ENCODE measurements at places on chromosomes 3 and 15.

DNA sequence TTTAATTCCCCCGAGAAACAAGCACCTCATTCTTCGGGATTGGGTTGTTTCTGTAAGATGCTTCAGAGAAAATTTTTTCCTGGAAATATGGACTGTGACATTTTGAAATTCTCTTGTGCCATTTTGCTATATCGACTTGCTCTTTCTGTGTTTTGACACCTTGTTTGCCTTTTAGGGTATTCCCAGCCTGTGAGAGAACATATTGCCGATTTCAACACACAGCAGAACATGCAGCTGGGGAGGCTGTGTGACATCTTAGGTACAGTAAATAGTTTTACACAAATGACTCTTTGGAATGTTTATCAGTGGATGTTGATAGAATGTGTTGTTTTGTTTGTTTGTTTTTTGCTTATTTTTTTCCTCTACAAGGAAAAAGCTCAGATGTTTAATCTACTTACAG, 130.2 kb downstream of the IQCH start:
- no peak for DNase-seq

- DNase-seq, result no peak
Measured at GRCh38 chr3:192890347-192891335, 27.0 kb downstream of the MB21D2 start.

GRCh38 chr3:59953104-59953503, 903.3 kb upstream of the CFAP20DC start:
- no peak for DNase-seq

DNA sequence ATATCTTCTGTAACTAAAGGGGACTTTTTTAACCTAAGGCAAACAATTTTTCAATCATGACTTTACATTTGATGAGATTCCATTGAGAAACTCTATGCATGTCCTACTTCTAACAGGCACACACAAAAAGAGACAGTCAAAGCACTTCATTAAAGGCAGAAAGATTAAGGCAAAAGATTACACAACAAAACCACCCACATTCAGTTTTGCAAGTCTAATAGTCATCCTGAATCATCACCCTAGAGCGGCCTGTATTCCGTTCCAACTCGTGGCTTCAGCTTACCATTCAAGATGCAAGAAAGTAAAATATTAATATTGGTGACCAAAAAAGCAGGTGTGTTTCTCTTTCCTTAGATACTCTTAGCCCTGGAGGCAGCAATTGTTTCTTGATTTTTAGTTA, 205.9 kb downstream of the P3H2 start:
- DNase-seq, result no peak

All from dermis microvascular lymphatic vessel endothelial cell (primary cell).